T-helper 1 cell (primary cell): ENCODE measurements at places on chromosomes 1 and 21.

DNA sequence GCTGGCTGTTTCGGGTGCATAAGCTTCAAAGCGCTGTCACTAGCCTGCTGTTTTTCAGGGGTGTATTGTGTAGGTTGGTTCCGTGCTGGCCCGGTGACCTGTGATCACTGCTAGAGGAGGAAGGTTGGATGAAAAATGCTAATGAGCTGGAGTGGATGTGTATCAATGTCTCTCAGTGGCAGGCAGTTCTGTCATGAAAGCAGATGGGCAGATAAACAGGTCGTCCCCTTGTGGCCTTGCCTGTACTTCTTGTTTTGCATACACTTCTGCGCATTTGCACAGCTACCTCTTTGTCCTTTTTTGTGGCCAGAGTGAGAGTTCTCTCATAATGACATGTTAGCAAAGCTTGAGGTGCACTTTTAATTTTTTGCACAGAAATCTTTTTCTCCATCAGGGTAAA, 2.9 kb downstream of the SELENON start:
- DNase-seq: no peak

GRCh38 chr1:12565094-12565965, 52.7 kb downstream of the DHRS3 start:
- no peak for DNase-seq

DNA sequence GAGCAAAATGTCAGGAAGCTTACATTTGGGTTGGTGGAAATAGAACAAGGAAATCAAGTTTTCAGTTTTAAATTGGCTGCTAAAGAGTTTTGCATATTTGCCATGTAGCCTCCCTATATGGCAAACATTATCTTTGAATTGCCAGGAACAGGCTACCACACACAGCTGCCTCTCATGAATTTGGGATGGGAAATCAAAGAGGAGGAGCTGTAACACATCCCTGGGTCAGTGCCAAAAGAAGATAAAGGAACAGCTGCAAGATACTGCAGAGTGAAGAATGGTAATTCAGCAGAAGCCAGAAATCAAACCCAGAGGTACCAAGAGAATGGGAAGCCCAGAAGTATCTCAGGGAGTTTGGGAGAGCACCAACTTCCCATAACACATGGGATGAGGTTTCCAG, 18.6 kb upstream of the RASAL2 start:
- no peak for DNase-seq

DNA sequence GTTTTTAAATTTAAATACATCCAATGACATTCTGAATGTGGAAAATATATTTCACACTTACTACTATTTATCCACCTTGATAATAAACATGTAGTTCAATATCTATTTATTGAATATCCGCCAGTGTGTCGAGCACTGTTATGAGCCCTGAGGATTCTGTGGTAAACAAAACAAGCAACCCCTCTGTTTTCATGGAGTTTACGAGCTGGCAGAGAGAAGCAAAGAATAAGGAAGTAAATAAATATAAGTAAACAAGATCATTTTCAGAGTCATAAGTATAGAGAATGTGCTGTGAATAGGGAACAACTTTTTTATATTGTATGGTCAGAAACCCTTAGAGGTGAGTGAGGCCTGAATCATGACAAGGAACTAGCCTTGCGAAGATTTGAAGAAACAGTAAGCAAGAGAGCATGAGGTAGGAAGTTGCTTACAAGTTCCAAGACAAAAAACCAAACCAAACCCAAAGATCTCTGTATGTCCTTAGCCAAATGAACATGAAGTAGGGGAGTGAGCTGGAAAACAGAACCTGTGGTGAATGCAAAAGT, 6.4 kb upstream of the SERBP1 start:
- no peak for DNase-seq

DNA sequence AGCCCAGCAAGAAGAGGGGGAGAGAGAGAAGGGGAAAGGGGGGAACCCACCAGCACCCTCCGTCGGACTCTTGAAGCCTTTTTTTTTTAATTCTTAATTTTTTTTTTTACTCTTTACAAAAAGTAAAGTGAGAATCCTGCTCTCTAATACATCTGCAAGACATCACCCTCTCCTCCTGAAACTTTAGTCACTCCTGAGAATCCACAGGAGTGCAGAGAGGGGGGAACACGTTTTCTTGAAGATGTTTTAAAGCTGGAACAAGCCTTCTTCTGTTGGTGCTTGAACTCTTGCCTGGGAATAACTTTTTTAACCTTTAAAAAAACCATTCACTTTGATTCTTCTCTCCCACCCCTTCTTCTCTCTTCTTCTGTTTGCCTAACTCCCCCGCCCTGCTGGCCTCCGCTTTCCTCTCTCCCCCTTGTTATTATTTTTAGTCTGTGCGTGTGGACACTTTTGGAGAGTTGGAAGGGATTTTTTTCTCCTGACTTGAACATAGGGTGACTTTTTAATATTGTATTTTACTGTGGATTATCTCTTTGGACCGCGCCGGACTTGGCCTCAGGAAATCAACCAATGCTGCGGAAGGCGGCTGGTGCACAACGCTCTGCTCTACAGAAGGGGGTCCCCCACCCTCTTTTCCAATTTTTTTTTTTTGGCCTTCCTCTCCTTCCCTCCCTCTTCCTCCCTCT, 383 bp upstream of the PRRX1 start:
- DNase-seq: no peak

DNA sequence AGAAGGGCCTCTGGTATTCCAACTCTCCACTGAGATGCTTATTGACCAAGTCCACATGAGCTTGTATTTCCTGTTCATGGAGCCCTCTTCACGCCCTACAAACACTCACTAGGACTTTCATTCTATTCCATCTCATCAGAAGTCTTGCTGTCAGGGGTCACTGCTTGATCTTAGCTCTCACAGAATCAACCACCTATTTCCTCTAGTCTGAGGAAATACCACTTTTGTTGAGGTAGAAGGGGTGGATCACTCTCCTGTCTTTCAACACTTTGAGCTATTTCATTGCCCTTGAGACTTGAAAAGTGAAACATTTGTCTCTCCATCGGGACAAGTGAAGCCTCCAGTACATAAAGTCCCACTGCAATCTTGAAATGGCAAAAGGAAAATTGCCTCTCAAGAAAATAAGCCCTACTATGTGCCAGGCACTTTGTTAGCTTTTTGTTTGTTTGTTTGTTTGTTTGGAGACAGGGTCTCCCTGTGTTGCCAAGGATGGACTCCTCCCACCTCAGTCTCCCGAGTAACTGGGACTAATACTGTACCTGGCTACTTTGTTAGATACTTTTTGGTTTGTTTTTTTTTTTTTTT, 19.8 kb upstream of the FAM110D start:
- DNase-seq: no peak

GRCh38 chr1:115865704-115866380, 24.9 kb upstream of the NHLH2 start:
- no peak for DNase-seq

DNA sequence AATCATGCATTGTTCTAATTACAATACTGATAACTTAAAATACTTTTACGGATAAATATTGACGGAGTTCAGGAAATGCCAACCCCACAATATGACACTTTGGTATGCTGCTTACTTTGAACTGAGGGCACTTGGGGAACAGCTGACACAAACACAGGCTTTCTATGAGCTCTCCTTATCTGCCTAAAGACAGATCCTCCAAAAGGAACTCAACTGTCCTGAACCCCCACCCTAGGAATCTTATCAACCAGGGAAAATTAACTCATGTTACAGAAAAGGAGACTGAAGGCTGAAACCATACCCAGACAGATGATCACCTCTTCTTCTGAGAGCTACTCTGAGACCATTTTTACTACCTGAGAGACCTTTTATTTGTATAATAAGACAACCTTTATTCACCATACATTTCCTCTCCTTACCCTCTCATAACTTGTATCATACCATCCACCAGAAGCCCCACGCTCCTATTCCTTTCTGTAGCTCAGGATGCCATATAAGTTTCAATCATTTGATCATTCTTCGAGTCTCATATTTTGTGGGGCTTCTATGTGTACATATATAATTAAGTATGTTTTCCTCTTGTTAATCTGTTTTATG, 239.5 kb downstream of the FAF1 start:
- DNase-seq: no peak

DNA sequence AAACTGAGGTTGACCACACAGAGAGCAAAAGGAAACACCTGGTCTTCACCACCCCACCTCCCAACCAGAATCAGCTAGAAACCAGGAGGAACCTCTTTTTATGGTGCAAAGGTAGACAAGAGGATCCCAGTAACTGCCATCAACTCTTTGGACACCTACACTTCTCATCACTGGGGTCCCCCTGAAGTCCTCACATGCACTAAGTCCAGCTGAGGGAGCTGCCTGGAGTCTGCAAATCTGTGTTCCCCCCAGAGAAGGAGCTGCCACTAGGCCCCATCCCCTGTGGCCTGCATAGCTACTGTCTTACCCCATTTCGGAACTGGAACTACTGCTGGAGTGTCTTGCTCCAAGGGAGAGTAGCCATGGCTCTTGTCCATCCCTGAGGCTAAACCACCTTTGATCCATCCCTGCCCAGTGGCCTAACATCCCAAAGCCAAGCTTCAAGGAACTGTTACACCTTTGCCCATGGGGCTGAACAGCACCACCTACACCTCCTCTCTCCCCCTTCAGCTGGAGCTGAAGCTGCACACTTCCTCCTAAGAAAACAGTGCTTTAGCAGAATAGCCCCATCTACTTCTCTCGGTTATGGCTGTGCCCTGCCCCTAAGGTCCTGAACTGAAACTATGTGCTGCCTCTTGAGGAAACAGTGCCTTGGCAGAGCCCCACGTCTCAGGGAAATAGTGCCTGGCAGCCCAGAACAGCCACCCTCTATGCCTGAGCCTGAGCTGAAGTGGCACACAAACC, 85.4 kb upstream of the CD53 start:
- peak; percentile 85 for DNase-seq

- no peak for DNase-seq
Measured at GRCh38 chr1:207427832-207428585, 26.1 kb upstream of the CR2 start.

- no peak for DNase-seq
Measured at GRCh38 chr1:95604771-95605170, 370.8 kb downstream of the RWDD3 start.

GRCh38 chr1:39958403-39959200, 3.7 kb downstream of the MFSD2A start:
- DNase-seq: no peak

GRCh38 chr1:211377539-211378450, 51.2 kb downstream of the TRAF5 start:
- no peak for DNase-seq

- DNase-seq: no peak
Measured at GRCh38 chr1:56811331-56811730, 7.9 kb downstream of the FYB2 start.

GRCh38 chr1:29689372-29690030, 453.2 kb downstream of the PTPRU start:
- DNase-seq: no peak

DNA sequence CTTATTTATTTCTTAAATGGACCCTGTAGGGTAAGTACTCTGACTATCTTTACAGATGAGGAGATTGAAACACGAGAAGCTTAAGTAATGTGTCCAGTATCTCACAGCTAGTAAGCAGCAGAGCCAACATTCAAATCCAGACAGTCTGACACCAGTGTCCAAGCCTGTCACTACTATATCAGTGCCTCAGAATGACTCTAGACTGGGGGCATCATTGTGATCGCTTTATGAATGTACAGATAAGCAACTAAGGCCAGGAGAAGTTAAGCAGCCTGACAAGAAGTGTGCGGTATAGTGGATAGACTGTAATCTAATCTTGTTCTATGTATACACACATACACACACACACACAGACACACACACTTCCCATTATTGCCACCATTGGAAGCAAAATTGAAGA, 158.7 kb downstream of the NTNG1 start:
- no peak for DNase-seq

GRCh38 chr1:177181280-177181630, 10.5 kb downstream of the BRINP2 start:
- DNase-seq: no peak

GRCh38 chr1:178451529-178451928, 45.2 kb downstream of the CLEC20A start:
- no peak for DNase-seq

DNA sequence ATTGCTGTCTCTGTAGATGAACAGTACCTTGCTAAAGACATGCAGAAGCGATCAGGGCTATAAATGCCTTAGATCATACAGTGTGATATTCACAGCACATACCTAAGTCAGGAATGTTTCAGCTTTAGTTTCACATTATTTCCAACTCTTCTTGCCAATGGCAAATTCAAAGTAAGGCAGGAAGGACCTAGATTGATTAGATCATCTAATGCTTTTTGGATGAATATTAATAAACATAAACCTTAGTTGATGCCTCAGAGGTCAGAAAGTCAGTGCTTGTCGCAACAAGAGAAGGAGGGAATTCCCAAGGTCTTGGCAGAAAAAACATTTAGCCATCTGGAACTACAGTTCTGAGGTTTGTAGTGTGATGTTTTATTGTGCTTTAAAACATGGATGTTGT, 122.3 kb downstream of the TNFSF18 start:
- DNase-seq: no peak

DNA sequence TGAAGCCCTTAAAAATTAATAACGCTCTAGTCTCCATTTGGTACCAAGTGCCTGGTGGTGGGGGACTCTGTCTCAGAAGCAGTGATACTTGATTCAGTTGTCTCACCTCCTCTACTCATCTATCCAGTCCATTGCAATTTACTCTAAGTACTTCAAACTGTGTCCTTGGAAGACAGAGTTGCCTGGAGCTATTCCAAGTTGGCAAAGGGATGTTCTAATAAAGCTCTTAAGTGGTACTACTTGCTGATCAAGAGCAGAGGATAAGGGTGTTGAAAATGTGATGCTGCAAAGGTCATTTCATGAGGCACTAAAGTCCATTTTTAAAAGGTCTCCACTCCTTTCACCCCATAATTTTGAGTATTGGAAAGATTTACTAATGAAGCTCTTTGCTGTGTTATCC, 142.2 kb downstream of the NFIA start:
- DNase-seq: no peak

DNA sequence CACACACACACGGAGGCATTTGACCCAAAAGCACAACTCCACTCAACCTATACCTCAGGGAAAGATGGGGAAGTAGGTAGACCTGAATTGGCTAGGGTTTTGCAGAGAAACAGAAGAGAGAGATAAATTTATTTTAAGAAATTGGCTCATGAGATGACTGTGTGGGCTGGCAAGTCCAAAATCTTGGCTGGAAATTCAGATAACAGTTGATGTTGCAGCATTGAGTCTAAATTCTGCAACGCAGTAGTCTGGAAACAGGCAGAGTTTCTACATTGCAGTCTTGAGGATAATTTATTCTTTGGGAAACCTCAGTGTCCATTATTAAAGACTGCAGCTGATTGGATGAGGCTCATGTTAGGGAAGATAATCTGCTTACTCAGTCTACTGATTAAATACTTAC, 4.3 kb upstream of the LCE2B start:
- no peak for DNase-seq
